Stomach (tissue), 19 donors: ENCODE measurements at places on chromosomes 5 and 9. TPM values are rescaled to one million over a fixed set of nuclear protein-coding genes. Genes with fewer than 3 reads are reported as not detected.

The OMD gene
- 0.56 TPM for polyA plus RNA-seq

DNA sequence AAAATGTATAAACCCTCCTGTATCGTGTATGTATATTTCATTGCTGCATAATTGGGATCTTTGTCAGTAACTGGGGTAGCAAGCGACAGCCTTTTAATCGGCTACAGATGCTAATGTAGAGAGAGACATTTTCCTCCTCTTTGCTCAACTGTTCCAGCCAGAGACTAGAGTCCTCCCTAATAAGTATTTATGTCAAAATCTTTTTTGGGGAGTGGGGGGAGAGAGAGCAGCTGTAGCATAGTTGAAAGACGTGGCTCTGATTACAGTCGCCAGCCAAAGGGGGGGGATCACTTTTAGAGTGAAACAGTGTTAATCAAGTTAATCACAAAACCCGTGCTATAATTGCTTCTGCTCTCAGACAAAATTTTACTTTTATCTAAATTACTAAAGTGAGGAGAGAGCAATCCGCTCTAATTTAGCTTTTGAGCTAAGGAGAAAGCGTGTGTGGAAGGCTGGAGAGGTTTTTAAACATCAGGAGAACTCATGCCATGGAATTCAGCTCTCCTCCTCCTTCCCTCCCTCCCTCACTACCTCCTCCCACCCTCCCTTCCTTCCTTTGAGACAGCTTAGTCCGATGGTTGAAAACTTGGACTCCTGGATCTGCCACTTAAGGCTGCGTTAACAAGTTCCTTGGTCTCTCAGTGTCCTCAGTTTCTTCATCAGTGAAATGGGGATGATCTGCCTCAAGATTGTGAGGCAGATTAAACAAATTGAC lies 87.3 kb upstream of the ZNF618 start:
- no peaks in the 10 kb centered on the region for H3K4me1 ChIP-seq
- H3K27me3 ChIP-seq, result peaks cover 8% of the 10 kb centered on the region
- H3K36me3 ChIP-seq, result no peaks in the 10 kb centered on the region
- H3K4me3 ChIP-seq, result no peak overlapping the region

The PCDHB15 gene
- polyA plus RNA-seq, result 0.73 TPM

The TCF7 gene
- 5.0 TPM for polyA plus RNA-seq

- H3K36me3 ChIP-seq, result no peaks in the 10 kb centered on the region
- H3K4me3 ChIP-seq, result no peak overlapping the region
- DNase-seq, result no peak
- no peaks in the 10 kb centered on the region for H3K27me3 ChIP-seq
- H3K27ac ChIP-seq, result no peak overlapping the region
Observed at GRCh38 chr5:35442885-35443639, 174.6 kb upstream of the SPEF2 start.

The SLC46A2 gene
- polyA plus RNA-seq, result not detected
